ENCODE measurements at places on chromosomes 1 and 21.

- DNase-seq = no peak
Observed at GRCh38 chr1:63038586-63038985, 254.7 kb downstream of the ATG4C start.

GRCh38 chr1:185375583-185375982, 58.5 kb upstream of the IVNS1ABP start:
- no peak for DNase-seq

DNA sequence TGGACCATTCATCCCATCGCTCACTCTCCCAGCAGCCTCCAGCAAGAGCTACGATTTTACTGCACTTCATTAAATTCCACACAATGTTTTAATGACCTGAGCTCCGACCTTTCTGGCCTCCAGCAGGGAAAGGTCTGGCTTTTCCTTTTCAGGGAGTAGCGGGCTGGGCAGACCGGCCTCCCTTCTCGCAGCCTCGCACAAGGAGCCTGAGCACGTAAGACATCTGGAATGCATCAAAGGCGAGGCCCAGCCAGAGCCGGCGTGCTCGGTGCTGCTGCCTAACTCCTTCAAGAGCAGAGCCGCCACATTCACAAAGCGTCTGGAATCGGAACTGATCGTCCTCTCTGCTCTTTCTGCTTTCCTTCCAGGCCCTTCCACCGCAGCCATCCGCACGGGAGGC, 32.5 kb upstream of the FHAD1 start:
- DNase-seq = no peak

GRCh38 chr1:68132426-68133130, 82.2 kb upstream of the DIRAS3 start:
- no peak for DNase-seq

GRCh38 chr1:245888809-245889208, 618.3 kb downstream of the SMYD3 start:
- no peak for DNase-seq
